ENCODE measurements at places on chromosomes 2 and 18.

- no peak for DNase-seq
Measured at GRCh38 chr2:169715379-169716237, 18.0 kb upstream of the KLHL23 start.

DNA sequence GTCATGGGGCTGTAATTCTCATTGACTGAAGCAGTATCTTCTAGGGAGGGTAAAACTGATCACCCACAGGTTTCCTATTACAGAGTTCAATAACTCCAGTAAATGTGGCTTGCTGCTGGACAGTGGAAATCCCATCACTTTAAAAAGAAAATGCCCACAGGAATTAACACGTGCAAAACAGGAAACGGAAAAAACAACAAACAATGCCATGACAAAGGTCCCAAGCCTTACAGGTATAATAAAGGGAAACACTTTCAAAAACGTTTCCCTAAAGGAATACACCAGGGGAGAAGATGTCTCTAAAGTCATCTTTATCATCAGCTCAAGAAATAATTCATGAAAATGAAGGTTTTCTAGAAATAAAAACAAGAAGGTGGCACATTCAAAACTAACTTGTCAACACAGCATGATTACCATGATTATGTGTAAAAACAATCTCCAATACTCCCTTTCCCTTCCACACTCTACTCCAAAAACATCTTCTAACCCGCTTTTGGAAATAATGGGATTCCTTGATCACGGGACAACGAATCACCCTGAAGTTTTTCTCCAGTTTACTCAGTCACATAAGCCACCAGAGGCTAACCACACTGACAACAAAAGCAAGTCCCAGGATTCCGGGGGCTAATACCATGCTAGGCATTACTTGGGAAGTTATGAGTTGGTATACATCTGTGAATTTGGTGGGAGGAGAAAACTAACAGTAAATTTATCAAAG lies 167.9 kb downstream of the TCF4 start:
- DNase-seq: no peak

- no peak for DNase-seq
Measured at GRCh38 chr2:144619760-144620159, 99.8 kb upstream of the ZEB2 start.

DNA sequence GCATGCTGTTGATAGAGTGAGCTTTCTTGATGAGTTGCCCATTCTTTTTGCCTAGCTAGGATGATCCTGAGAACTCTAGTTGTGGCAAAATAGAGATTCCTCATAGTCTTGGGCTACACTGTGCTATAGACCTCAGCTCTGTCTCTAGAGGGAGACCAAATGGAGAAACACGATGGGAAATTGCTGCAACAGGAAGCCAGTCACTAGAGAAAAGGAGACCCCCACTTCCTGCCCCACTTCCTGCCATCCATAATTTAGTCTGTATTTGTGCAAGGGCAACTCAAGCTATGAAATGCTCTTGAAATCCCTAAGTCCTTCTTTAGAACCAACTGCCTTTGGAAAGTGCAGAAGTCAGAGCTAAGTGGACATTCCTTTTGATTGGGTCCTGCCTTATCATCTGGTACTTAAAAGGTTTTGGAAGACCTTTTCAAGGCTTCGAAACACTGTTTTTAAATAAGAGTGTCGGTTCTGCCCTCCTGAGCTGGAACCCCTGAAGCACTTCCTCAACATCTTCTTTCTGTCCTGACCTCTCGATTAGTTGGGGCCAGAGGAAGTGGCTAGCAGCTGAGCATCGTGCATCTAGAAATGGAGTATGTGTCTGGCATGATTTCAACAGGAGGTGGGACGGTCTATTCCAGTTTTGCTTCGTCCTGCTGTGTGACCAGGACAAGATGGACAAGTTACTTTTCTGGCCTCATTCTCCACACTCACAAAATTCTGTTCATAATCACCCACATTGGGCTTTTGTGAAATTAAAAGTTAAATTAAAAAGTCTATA lies 8.6 kb upstream of the KCNE4 start:
- no peak for DNase-seq

DNA sequence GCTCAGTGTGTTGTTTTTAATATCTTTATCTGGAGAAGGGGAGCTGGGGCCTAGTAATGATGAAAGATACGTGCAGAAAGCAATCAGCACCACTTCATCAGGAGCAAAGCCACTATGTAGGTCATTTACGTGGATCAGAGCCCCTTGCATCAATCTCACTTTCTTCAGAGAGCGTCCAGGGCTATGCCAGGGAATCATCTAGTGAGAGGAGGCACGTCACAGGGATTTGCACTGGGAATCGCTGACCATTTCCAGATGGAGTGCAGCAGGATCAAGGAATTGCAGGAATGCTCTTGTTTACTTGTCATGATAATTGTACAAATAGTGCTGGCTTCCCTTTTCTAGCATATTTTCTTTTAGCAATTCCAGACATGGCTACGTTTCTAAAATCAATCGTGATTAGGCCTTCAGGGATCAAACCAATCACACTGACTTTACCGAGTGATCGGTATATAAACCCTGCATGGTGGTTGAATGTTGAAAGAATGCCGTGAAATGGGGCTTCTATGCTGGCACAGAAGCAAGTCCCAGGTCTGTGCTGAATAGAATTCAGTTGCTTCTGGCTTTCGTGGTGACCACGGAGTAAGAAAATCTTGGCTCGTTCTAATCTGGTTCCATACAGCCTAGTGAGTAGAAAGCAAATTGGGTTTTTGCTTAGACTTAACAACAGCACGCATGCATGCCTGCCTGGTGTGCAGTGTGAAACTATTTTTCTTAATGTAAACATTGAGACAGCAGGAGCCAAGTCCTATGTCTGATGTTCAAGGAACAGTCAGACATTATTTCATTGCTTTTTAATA lies 122.8 kb downstream of the TMEM200C start:
- DNase-seq: no peak

DNA sequence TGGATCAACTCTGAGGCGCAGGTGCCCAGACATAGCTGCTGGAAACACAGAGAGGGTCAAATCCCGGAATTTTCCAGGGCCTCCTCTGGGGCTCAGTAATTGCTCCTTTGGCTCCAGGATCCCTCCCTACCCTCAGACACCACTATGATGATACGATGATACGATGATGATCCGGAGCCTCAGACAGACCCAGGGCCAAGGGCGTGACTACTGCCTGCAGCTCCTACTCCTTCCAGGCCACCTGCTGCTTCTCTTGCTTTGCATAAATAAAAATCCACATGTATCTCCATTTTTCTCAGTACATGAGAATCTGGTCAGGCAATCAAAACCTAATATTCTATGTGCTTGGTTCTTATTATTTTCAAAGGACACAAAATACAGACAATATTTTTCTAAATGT lies 33.7 kb downstream of the MRPL35 start:
- DNase-seq: no peak

DNA sequence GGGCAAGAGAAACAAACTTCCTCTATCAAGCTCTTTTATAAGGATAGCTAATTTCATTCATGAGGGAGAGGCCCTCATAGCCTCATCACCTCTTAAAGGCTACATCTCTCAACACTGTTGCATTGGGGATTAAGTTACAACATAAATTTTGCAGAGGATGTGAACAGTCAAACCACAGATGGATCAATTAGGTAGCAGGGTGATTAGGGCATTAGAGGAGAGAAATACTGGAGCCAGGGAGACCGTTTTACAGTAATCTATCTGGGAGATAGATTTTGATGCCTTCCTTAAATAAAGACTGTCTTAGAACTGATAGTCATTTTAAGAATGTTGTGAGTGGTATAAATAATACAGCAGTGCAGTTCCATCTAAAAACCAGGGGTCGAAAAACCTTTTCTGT lies 258.9 kb downstream of the DCC start:
- no peak for DNase-seq

DNA sequence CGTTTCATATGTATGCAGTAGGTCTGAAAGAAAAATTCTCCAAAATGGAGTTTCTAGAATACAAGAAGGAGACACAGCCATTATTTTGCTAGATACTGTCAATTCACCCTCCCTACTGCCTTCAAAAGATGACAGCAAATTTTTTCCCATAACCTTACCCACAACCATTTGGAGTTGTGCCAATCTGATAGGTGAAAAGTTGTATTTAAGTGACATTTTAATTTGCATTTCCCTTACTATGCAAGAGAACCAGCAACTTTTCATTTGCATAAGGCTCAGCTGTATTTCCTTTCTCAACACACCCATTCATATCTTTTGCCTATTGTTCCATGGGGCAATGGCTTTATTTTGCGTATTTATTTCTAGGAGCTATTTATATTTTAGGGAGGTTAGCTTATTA lies 31.4 kb upstream of the IL18RAP start:
- DNase-seq: no peak

DNA sequence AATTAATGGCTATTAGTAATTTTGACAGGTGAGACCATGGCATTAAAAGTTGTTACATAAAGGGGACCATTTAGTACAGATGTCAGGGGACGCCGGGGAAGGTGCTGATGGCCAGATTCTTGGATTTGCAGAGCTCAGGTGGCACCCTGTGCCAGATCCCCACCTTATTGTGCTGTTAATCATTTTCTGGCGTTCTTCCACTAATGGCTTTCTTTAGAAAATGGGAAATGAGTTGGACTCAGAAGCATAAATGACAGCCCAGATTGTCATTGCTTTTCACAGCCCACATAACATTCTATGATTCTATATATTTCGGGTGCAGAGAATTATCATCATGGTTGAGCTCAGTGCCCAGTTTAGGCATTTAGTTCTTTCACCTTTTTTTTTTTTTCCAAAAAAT lies 257.2 kb upstream of the TCF4 start:
- no peak for DNase-seq

GRCh38 chr2:118990757-118991545 lies 49.0 kb downstream of the MARCO start:
- no peak for DNase-seq

GRCh38 chr18:48345596-48345995 lies 63.6 kb downstream of the ZBTB7C start:
- no peak for DNase-seq

DNA sequence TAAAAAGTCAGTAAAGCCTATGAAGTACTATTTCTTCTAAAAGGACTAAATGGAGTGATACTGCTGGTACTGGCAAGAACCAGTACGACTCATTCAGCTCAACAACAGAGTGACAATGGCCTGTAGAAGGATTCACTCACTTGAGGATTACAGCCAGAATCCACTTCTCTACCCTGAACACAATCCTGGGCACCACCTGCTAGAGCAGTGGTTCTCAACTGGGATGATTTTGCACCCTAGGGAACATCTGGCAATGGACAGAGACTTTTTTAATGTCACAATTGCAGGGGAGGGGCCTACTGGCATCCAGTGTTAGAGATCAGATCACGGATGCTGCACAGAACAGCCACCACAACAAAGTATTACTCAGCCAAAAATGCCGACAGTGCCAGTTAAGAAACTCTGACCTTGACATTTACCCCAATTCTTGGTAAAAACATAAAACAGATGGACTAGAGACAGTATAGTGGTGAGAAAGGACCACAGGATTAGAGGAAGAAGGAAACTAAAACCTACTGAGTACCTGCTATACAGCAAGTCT lies 5.0 kb downstream of the SPIRE1 start:
- no peak for DNase-seq

DNA sequence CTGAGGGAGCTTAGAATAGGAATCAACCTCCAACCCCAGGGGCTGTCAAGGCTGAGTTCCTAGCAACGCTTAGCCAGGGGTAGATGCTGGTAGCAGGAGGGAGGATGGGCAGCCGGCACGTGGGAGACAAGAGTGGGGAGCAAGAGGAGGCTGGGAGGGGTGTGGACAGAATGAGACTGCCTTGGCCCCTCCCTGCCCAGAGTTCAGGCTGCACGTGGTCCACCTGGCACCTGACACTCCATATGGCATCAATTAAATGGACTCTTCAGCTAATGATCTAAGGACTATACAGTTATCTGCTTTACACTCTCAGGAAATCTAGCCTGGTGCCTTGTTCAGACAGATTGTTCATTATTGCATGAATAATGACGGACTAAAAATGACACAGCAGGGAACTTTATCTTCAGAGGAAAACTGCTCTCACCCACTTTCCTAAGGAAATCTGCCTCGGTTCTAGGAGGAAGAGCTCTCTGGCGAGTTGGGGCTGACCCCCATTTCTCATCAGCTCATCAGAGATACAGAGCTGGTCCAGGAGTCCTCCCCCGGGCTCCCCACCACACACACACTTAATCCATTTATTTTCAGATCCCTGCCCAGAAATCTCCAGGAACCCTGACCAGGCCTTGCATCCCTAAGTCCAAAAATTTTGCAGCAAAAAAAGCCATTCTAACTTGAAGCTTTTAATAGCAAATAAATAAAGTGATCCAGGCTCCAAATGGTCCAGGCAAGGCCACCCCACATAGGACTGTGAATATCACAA lies 102.1 kb upstream of the CDC42EP3 start:
- DNase-seq: no peak

GRCh38 chr2:44942304-44943030 lies 965 bp downstream of the SIX3 start:
- no peak for DNase-seq

DNA sequence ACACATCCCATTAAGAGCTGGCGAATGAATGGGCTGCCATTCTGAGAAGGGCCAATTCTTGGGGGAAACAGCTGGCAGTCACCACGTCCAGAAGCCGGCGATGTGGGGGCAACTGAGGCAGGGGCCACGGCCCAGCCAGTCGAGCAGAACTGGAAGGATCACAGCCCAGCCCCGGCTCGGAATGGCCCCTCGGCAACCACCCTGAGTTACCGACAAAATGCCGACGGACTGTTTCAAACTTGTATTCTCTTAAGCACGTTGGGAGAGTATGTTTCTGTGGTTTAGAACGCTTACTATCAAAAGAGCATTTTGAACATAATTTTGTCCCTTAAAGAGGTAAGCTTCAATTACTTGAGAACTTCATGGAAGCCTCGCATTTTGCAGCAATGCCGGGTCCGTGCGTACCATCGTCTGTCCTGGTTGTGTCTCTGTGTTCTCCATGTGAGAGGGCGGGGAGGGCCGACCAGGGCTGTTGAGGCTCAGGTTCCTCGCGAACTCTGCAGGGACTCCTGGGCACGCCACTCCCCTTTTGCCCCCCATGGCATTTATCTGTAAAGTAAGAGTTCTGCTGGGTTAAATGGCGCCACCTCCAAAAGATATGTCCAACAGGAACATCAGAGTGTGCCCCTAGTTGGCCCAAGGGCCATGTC lies 155.9 kb downstream of the TWIST2 start:
- DNase-seq: no peak

GRCh38 chr2:45780541-45781463 lies 129.3 kb downstream of the PRKCE start:
- DNase-seq: no peak

DNA sequence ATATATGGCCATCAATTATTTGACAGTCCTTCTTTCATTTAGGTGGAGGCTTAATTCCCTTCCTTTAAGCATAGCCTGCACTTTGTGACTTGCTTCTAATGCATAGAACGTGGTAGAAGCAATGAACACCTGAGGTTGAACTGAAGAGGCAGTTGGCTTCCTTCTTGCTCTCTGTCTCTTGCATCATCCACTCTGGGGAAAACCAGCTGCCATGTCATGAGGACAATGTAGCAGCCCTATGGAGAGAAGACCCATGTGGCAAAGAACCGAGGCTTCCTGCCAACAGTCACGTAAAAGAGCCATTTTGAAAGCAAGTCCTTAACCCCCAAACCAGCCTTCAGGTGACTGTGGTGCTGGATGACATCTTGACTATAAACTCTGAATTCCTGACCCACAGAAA lies 46.8 kb downstream of the ATOH8 start:
- DNase-seq: no peak
